NCI-H2107 (cell line): ENCODE measurements at places on chromosomes 1 and 21.

GRCh38 chr1:6322161-6322560, 61.3 kb upstream of the GPR153 start:
- no peak for DNase-seq

DNA sequence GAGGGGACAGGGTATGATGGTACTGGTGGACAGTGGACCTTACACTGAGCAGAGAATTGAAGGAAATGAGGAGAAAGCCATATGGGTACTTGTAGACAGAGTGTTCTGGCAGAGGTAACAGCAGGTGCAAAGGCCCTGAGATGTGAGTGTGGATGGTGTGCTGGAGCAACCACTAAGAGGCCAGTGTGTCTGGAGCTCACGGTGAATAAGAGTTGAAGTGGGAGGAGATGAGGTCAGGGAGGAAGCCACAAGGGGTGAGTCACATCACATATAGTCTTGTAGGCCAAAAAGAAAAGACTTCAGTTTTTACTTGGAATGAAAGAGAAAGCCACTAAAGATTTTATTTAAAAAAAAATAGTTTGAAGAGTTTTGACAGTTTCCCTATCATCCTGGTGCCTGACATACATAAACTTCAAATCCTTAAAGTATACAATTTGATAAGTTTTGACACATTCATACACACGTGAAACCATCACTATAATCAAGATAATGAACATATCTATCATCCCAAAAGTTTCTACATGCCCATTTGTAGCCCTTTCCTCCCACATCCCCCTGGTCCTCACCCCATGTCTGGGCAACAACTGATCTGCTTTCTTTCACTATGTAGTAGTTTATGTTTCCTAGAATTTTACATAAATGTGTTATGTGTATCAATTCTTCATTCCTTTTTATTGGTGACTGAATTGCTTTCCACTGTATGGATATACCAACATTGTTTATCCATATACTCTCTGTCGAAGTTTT, 148.4 kb downstream of the GPATCH2 start:
- DNase-seq: no peak

- DNase-seq: no peak
Observed at GRCh38 chr1:29211086-29212030, 19.4 kb downstream of the MECR start.

DNA sequence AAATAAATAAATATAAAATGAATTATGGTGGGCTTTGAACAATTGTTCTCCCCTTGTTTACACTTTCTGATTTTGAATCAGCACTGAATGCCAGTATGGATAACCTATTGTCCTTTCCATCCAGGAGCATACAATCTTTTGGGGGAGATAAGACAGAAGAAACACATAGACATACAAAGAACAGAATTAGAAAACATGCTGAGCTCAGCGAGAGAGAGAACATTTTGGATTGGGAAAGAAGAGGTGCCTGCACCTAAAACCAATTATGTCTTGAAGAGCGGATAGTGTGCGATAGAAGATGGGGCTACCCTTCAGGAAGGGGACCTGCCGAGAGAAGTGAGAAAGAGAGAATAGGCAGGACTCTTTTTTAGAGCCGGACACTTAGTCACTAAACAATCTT, 6.6 kb downstream of the PGM1 start:
- DNase-seq: no peak

GRCh38 chr1:119347858-119348257, 20.7 kb upstream of the HAO2 start:
- DNase-seq: no peak

- no peak for DNase-seq
Observed at GRCh38 chr1:63448731-63449246, 74.2 kb downstream of the ITGB3BP start.

DNA sequence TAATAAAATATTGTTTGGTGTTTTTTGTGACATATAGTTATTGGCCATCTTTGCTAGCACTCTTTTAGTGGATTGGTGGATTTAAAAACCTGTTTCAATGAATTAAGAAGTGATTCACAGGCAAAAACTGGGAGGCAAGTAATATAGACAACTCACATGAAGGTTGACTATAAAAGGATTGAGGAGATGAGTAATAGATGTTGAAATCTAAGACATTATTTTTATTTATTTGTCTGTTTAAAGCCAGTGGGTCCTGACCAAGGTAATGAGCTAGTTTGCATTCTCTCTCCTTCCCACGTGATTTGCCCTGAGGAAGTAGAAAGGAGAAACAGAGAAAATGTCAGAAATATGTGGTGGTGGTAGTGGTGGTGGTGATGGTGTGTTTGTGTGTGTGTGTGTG, 351.5 kb upstream of the ZP4 start:
- DNase-seq: no peak

- no peak for DNase-seq
Observed at GRCh38 chr1:37338658-37339057, 135.7 kb upstream of the ZC3H12A start.

GRCh38 chr1:88646476-88647248, 37.4 kb upstream of the PKN2 start:
- no peak for DNase-seq

GRCh38 chr1:215719552-215719951, 152.4 kb downstream of the KCTD3 start:
- no peak for DNase-seq

GRCh38 chr1:184300446-184300845, 86.4 kb upstream of the C1orf21 start:
- DNase-seq: no peak

DNA sequence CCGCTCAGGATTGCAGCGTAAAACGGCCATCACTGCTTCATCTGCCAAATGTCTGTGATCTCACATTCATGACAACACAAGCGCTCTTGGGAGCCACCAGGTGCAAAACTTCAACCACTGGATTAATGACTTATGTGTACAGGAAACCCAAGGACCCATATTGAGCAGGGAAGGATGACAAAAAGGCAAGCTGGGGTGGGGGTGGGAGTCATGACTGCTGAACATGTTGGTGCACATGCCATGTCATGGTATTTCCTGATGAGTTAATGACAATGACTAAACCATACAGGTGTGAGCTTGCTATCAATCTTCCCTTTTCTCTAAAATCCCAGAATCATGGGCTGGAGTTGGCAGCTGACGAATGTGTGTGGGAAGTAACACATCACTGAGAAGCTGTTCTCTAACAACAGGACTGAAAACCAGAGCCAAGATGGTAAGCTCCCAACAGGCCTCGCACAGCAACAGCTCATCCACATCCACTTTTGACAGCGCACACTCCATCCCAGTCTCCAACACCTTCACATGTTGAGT, 3.1 kb upstream of the SH2D5 start:
- no peak for DNase-seq

GRCh38 chr1:192941722-192942411, 117.3 kb downstream of the UCHL5 start:
- no peak for DNase-seq

- no peak for DNase-seq
Observed at GRCh38 chr1:225448146-225448805, 20.4 kb upstream of the LBR start.

DNA sequence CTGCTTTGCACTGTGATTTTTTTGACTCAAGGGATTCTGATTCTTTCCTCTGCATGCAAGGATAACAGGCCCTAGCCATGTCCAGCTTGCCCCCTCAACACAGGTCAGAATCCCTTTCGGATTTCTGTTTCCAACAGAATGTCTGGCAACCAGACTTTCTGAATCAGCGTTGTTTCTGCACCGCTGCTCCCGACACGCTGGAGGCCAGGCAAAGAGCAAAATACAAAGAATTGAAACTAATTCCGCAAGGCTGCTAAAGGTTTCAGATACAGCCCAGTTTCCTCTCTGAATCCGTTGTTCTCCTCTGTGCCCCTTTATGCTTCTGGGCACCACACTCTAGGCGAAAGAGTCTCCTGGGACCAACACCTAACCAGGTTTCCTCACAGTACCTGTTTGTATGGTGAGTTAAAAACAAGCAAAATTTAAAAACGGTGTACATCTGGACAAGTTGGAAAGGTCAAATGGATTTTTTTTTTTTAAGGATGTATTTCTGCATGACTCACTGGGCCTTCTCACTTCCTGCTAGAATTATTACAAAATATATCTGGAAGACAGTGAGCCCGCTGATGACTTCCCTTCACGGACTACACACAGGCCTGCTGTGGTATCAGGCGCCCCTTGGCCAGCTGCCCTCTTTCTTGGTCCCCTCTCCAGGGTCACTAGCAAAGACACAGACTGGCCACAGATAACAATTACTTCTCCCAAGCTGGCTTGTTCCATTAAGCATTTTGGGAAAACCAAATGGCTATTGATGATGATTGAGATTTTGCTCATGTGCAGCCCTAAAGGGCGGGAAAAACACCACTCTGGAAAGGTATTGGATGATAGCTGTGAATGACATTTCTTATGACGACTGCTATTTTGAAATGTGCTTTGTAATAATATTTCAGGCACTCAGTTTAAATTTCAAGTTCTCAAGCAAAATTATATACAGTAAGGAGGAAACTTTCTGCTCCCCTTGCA, 118.3 kb downstream of the TGFB2 start:
- no peak for DNase-seq

- DNase-seq: no peak
Observed at GRCh38 chr1:30708361-30708728, 15.0 kb downstream of the MATN1 start.

DNA sequence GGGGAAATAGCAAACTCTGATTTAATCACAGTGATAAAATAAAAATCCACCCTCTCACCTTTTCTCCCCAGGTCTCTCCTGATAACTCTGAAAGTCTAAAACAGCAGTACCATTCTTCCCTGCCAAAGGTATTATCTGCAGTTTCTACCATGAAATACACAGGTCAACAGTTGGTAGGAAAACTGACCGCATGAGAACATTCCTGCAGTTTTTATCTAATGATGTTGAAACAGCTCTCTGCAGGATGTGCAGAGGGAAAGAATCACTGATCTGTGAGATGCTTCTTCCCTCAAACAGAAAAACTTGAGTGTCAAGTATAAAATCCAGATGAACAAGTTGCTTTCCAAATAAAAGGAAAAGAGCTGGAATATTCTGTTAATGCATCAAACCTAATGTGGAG, 39.1 kb downstream of the KCNJ6 start:
- no peak for DNase-seq

- DNase-seq: peak; percentile 28
Observed at GRCh38 chr1:55786396-55786795, 571.2 kb upstream of the USP24 start.

- DNase-seq: no peak
Observed at GRCh38 chr1:226982451-226983177, 42.5 kb downstream of the COQ8A start.

GRCh38 chr1:151799179-151800022, 5.8 kb downstream of the LINGO4 start:
- no peak for DNase-seq

DNA sequence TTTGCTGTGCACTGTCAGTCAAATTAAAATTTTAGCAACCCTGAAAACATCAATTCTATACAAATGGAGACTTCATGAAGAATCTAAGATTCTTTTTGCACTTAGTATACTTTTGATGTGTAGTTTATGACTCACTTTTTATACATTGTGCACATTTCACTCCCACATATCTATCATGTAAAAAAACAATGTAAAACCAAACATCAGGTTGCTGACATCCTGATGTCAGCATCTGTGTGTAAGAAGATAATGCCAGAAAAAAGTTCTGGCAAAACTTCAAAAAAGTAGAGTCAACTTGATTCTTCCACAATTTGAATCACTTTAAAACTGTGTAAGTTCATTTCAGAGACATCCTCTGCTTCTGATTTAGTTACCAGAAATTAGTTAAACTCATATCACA, 115.7 kb downstream of the CENPF start:
- DNase-seq: no peak

GRCh38 chr1:151859891-151860293, 6.4 kb upstream of the THEM5 start:
- DNase-seq: no peak

DNA sequence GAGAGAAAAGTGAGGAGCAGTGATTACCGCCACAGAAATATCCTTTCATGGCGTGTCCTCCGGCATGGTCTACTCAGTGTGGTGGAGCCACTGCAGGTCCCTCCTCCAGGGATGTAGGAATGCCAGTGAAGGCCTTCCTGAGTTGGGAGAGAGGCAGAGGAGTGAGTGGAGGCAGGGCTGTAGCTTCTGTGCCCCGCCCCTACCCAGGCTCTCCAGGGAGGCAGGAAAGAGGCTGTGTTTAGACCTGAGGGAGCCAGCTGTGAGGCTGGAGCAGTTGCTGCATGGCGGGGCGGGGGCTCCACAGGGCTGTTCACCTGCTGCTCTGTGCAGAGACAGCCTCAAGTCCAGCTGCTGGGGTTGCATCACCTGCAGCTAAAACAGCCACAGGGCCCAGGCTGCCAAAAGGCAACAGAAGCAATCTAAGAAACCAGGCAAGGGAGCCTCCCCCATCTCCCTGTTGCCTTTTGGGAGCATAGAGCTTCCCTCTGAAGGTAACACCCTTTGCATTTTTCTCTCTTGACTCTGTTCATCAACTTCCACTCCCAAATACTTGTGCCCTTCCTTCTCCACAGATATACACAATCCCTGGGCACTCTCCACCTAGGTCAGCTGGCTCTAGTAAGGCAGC, 801 bp upstream of the ANXA9 start:
- DNase-seq: peak; percentile 80

GRCh38 chr1:66933887-66934700, 9.3 kb downstream of the MIER1 start:
- no peak for DNase-seq

DNA sequence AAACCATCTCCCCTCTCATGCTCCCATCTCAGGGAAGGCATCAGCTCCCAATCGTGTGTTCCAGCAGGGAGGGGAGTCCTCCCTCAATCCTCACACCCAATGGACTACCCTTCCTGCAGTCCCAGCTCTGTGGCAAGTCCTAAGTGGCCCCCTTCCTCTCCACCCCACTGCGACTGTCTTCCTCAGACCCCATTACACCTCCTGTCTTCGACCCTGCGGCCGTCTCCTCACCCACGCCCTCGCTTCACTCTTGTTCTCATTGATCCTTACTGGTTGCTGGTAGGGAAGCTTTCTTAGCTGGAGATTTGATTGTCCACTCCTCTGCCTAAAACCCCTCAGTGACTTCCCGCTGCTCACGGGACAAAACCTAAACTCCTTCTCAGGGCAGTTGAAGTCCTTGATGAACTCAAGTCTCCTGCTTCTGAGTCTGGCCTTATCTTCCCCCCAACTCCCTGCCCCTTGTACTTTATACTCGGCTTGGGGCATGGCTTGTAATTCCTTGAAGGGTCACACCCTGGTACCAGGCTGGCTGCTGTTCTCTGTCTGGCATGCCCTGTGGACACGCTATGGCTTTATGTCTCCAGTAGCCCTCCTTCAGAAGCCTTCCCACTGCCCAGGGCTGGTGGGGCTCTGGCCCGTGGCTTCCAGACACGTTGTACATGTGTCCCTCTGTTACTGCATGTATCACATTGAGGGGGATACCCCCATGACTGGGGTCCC, 2.3 kb upstream of the EPS8L3 start:
- DNase-seq: no peak
